ENCODE measurements at places on chromosomes 16 and 17. TPM values are rescaled to one million over a fixed set of nuclear protein-coding genes. Genes with fewer than 3 reads are reported as not detected.

The ATP1B2 gene
- not detected for total RNA-seq

The CLDN7 gene
- total RNA-seq: 0.10 TPM

The WNT3 gene
- total RNA-seq: 0.10 TPM

The TBC1D3I gene
- total RNA-seq: not detected

The KCNJ12 gene
- total RNA-seq: 0.10 TPM

The SYNGR3 gene
- 2.9 TPM for total RNA-seq

The CRYBA1 gene
- total RNA-seq: not detected

The HNF1B gene
- total RNA-seq: not detected

The CORO6 gene
- 0.31 TPM for total RNA-seq

The RNF43 gene
- 0.42 TPM for total RNA-seq

The KRTAP4-9 gene
- not detected for total RNA-seq

The MIEN1 gene
- 21.6 TPM for total RNA-seq

The ADGRG3 gene
- 1.7 TPM for total RNA-seq

The ASGR2 gene
- 12.9 TPM for total RNA-seq

The TOP3A gene
- total RNA-seq: 33.0 TPM

The SLFN12L gene
- total RNA-seq: 53.3 TPM

The SEPTIN12 gene
- not detected for total RNA-seq

The PRSS22 gene
- total RNA-seq: 0.21 TPM

The MYH2 gene
- not detected for total RNA-seq

The TUBB3 gene
- 0.21 TPM for total RNA-seq

The MYH1 gene
- total RNA-seq: not detected

The MAF gene
- 9.1 TPM for total RNA-seq

The KRTAP9-2 gene
- not detected for total RNA-seq

The SHCBP1 gene
- total RNA-seq: 1.8 TPM

The RAB11FIP4 gene
- 48.0 TPM for total RNA-seq

The PABPN1L gene
- not detected for total RNA-seq

The NT5M gene
- total RNA-seq: 5.5 TPM

The SLFN11 gene
- 20.7 TPM for total RNA-seq

The BAIAP3 gene
- 2.3 TPM for total RNA-seq

The SLC47A2 gene
- not detected for total RNA-seq

The FSCN2 gene
- total RNA-seq: 0.52 TPM

The CHST4 gene
- total RNA-seq: not detected

The ZFP1 gene
- 14.2 TPM for total RNA-seq

The AXIN2 gene
- 28.5 TPM for total RNA-seq

The IGFBP4 gene
- total RNA-seq: 0.94 TPM

The EFCAB3 gene
- total RNA-seq: not detected

The TMEM238L gene
- total RNA-seq: not detected

The KRTAP2-2 gene
- not detected for total RNA-seq

The TBC1D3G gene
- not detected for total RNA-seq

The CCL3 gene
- 1,287 TPM for total RNA-seq

The MINK1 gene
- total RNA-seq: 68.8 TPM

The GPR179 gene
- 0.10 TPM for total RNA-seq

The TAOK2 gene
- total RNA-seq: 10.5 TPM

The PCGF2 gene
- total RNA-seq: not detected

The KRTAP4-6 gene
- not detected for total RNA-seq

The KRT16 gene
- total RNA-seq: not detected

The MPHOSPH6 gene
- total RNA-seq: 12.8 TPM

The CA10 gene
- 0.10 TPM for total RNA-seq

The HS3ST3B1 gene
- 10.4 TPM for total RNA-seq

The PPM1E gene
- total RNA-seq: not detected

The LGALS9B gene
- 0.52 TPM for total RNA-seq

The SHISA6 gene
- not detected for total RNA-seq

The IGSF6 gene
- total RNA-seq: 13.9 TPM

The SLC46A1 gene
- 0.42 TPM for total RNA-seq

The GPS2 gene
- total RNA-seq: 65.9 TPM

All from mononuclear cell (primary cell).